Retinal pigment epithelial cell (primary cell): ENCODE measurements at places on chromosomes 2 and 18.
A peak's percentile ranks its signal among the peaks of the same experiment; 100 is the strongest.

- DNase-seq: no peak
Observed at GRCh38 chr2:238521870-238522269, 95.1 kb downstream of the ASB1 start.

DNA sequence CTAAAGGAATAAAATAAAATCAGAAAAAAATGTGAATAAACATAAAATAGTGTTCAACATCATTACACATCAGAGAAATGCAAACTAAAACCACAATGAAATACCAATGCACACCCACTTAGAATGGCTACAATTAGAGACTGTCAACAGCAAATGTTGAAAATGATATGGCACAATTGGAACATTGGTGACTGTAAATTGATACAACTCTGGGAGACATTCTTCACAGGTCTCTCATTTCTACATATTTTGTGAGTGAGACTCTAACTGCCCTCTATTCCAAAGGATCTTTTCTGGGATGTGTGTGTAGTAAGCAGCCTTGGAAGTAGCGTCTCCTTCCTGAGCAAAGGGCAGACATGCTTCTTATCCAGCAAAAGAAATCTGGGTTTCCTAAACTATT is 323.0 kb downstream of the FBXO15 start:
- DNase-seq: no peak

DNA sequence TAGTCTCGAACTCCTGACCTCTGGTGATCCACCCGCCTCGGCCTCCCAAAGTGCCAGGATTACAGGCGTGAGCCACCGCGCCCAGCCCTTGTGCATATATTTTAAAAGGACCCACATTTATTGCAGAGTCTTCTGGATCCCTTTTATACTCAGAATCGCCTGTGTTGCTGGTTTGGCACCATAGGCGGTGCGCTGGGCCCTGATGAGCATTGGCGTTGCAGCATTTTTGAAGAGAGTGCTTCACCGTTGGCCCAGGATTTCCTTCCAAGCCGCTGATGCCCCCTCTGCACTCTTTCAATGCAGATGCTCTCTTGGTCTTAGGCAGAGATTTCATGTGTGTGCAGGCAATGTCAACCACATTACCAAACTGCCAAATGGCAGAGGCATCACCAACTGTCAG is 13.5 kb upstream of the TFCP2L1 start:
- DNase-seq: no peak

DNA sequence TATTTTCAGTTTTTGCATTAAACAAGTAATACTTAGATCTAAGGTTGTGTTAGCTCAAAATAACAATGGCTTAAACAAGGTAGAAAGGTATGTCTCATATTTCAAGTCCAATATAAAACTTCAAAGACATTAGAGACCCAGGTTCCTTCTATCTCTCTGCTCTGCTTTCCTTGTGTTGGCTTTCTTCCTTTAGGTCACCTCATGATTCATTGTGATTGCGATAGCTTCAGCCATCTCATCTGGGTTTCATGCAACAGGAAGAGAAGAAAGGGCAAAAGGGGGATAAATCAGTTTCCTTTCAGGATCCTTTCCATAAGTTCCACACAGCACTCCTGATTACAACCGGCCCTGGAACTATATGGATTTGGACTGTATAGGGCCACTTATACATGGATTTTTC is 16.0 kb upstream of the TBR1 start:
- no peak for DNase-seq

GRCh38 chr2:238998801-238999200 is 150.9 kb downstream of the TWIST2 start:
- no peak for DNase-seq

- DNase-seq: no peak
Observed at GRCh38 chr2:10884574-10884975, 27.2 kb upstream of the KCNF1 start.

GRCh38 chr2:201806442-201807170 is at the start of gene CDK15:
Gene CDK15 (plus strand): TSS chr2:201806537. CDS start chr2:201806665, 128 bp downstream.
- DNase-seq: no peak

DNA sequence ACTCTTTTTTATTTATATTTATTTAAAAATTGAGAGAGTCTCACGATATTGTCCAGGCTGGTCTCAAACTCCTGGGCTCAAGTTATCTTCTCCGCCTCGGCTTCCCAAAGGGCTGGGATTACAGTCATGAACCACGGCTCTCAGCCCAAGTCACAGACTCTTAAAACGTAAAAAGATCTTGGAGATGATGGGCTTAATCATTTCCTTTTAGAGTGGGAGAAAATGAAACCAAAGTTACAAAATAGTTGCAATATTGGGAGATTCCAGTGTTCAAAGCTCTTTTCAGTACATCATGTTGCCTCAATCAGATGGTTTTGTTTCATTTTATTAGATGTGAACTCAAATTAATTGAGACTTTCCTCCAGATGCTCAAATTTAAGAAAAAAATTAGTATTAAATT is 151.4 kb upstream of the XPO1 start:
- no peak for DNase-seq

GRCh38 chr18:59961070-59961469 is 61.3 kb downstream of the PMAIP1 start:
- DNase-seq: no peak

DNA sequence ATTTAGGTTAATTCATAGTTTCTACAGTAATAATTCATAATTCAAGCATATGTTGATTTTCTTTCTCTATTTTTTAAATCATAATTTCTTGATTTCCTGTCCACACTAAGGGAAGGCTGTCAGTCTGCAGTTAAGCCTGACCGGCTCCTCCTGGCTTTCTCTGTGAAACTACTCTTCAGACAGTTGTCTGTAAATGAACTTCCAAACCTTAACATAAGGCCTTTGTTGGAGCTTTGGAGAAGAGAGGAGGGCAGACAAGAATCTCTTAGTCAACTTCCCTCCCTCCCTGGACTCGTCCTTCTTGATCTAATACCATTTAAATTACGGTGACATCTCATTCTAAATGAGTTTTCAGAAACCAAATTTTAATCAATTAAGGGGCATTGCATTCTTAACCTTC is 404.1 kb upstream of the ST6GAL2 start:
- DNase-seq: no peak

- DNase-seq: no peak
Observed at GRCh38 chr2:98558852-98559530, 49.3 kb downstream of the COA5 start.

DNA sequence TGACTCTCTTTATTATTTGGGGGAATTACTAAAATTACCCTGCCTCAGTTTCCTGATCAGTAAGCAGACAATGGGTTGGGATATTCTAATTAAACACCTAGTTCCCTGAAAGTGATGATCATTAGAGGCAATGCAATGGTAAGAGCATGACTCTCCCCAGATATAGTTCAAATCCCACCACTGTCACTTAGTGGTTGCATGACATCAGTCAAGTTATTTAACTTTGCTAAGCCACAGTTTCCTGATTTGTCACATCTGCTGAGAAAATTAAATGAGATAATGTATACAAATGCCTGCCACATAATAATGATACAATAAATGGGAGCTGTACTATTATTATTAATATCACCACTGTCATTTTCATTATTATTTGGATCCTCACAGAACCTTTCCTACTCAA is 29.9 kb downstream of the ZEB2 start:
- DNase-seq: no peak

DNA sequence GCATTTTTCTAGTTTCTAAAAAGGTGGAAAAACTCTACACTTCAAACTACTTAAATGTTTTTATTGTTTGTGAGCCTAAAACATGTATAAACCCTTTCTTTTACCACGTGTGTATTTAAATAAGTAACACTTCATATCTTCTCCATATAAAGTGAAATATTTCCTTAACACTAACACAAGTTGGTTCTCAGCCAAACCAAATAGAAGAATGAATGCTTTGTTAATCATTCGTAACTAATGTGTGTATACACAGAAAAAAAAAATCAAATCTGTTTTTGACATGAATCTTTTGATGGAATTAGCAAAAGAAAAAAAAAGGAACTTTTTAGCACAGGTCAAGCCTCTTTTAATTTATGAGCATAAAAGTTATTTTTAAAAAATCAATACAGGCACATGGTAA is 89.3 kb downstream of the EHBP1 start:
- DNase-seq: peak; percentile 50

GRCh38 chr2:6999211-6999877 is 82.1 kb downstream of the RNF144A start:
- no peak for DNase-seq

DNA sequence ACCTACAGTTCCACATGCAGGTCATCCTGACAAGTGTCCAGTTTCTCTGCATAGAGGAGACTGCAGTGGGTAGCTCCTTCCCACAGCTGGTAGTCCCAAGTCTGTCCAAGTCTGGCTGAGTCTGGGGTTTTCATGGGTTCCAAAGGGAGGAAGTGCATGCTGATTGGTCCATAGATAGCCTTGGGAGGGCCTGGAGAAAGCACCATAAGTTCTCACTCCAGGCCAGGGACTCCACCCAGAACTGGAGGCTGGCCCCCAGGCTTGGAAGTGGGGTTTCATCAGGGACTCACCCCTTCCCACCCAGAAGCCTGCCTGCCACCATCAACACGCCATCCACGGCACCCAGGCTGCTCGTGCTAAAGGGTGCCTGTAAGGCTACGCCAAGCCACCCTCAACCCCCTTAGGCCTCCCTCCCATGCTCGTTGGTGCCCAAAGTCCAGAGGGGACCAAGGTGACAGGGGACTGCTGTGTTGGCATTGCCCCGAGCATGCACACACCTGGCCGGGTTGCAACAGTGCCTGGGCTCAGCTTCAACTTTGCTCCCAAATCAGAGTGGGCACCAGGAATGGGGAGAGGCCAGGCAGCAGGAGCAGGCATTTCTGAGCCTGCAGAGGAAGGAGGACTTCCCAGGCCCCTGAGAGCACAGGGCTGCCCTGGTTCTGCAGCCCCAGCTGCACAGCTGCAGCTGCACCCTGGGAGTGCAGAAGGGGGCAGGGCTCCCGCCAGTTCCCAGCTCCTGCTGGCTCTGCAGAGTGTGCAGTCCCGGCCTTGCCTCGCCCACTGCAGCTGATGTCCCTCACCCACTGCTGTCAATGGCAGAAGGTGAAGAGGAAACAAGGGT is 116.5 kb upstream of the MAP2 start:
- DNase-seq: no peak

DNA sequence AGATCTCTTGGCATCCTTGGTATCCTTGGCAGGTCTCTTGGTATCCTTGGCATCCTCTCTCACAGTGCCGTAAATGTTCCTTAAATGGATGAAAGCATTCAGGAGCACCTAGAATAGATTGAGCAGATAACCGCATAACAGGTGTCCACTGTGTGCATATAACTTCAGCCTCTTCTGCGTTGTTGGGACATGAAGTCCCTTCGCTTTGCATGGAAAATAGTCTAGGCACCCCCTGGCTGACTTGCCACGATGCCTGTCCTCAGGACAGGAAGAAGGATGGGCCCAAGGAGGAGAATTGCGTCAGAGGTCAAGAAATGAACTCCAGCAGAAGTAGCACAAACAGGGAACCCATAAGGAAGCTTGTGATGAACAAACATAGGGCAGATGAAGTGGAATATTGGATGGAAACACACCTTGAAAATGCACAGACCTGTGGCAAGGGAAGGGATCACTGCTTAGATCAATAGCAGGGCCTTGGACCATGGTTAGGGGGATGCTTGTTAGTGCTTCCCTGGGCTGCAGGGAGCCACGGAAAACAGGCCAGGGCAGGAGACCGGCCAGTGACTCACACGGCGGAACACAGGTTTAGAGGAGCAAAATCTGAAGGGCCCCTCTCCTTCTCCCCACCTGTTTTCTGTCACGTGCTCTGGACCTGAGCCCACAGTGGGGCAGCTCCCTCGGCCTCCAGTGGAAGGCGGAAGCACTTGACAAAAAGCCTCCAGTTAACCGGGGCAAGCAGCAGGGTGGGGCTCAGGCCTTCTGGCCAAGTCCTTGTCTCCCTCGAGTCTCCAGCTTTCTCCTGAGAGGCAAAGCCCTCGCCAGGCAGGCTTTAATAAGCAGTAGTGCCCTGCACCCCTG is 99.2 kb upstream of the ASAP2 start:
- no peak for DNase-seq

DNA sequence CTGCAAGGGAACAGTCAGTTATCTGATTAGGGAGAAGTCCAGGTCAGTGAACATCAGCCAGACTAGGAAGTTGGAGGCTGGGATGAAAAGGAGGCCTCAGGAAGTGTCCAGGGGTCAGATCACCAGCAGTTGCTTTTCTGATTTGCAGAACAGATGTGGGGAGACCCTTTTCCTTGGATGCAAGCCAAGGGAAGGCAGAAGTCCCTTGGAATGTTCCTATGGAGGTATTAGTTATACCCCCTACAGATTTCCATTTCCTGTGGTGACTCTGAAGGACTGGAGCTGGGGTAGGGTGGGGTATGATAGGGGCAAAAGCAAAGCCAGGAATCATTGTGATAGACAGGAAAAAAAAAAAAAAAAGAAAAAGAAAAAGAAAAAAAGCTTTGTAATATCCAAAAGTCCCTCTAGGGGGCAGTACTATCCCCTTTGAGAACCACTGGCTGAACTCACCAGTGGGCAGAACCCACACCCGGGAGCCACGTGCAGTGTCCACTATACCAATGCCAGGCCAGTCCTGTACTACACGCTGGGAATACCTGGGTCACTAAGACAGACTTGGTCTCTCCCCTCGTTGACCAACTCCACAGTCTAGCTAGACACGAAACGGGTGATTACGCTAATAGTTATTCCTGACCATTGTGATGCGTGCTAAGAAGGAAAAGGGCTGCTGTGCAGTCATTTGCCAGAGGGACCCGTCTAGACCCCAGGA is 7.4 kb downstream of the DYSF start:
- no peak for DNase-seq

DNA sequence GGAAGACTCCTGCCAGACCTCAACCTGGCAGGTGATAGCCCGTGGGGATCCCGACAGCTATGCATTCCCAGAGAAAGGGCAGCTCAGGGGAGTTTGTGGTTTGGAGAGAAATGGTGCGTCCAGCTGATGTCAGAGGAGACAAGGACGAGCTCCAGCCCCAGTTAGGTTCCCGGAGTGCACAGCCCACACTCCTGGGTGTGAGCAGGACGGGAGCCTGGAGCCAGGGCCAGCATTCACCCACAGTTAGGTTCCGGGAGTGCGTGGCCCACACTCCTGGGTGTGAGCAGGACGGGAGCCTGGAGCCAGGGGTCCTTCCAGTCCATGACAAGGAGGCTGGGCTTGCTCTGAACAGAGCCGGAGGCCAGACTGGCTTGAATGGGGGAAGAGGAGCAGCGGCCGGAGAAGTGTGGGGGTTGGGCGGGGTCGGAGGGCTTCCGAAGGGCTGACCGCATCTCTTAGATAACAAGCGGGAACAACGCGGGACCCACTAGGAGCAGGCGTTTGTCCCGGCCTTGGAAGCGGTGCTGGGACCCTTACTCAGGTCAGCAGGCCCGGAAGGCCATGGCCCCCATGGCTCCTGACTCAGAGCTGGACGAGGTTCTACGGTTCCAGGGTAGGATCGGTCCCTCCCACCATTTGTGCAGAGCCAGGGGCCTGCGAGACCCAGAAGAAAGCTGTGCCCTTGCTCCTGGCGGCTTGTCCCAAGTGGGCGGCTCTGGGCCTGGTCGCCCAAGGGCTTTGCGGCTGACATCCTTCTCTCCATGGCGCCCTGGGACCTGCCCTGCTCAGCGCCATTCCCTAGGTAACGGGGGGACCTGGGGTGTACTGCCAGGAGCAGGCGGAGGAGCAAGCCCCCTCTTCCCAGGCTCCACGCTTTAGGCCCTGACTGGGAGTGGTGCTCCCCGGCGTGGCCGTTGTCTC is 185.6 kb downstream of the RTP5 start:
- no peak for DNase-seq

- DNase-seq: no peak
Observed at GRCh38 chr2:38417745-38418689, 40.9 kb upstream of the ATL2 start.
